NCI-H446 (cell line): ENCODE measurements at places on chromosomes 12 and 14.

DNA sequence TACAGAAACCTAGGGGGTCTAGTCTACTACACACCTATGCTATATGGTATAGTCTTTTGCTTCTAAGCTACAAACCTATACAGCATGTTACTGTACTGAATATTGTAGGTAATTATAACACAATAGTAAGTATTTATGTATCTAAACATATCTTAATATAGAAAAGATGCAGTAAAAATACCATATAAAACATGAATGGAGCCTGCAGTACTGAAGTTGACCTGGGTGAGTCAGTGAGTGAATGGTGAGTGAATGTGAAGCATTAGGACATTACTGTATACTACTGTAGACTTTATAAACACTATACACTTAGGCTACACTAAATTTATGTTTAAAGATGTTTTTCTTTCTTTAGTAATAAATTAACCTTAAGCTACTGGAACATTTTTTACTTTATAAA lies 13.1 kb upstream of the ABCD2 start:
- no peak for DNase-seq

DNA sequence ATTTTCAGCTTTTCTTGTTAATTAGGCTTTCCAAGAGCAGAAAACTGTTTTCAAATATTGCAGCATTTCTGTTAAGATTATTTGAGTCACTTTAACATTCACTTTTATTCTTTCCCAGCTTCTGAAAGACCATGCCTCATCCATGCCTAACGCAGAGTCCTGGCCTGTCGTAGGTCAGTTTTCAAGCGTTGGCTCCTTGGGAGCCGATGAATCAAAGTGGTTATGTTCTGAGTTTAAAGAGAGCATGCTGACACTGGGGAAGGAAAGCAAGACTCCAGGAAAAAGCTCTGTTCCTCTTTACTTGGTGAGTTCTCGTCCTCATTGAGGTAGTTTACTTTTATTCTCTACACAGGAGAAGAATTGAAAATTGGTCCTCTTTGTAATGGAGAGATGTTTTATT lies 33.1 kb downstream of the TDP1 start:
- DNase-seq, result no peak

DNA sequence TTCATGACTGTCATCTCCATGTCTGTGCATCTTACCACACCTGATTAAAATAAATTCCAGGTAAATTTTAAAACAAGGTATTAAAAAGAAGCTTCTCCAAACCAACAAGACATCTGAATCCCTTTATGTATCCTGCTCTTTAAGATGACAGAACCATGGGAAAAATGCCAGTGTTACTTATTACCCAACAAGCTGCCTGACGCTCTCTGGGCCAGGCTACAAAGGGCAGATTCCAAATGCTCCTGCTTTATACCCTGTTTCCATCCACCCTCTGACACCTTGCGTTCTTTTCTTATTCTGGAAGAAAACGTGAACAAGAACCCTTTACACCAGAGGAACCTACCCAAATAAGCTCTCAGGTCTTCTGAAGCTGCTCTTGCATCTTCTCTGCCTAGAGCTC lies 70.7 kb downstream of the SLC8A3 start:
- no peak for DNase-seq

DNA sequence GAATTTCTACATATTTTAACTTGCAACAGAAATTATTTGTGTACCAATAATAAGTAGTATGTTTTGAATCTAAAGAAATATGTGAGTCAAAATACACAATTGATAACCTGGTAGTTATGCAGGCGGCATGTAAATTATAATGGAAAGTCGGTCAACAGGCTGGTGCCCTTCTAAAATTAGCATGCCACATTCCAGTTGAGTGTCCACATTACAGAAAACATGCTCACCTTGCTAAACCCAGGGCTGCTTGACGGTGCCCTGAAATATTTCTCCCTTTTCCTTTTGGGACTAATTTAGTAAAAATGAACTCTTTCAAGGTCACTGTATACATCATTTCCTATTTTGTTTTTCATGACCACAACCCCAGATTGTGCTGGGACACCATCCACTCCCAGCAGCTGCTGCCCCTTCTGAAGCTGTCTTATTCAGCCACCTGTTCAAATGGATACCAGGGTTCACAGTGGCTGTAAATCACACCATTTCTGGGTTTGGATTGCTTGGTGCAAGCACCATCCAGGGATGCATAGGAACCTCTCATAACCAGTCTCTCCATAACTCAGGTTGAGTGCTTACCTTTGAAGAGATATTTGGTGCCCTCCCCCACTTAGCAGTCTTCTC lies 110.6 kb downstream of the ANO6 start:
- no peak for DNase-seq

DNA sequence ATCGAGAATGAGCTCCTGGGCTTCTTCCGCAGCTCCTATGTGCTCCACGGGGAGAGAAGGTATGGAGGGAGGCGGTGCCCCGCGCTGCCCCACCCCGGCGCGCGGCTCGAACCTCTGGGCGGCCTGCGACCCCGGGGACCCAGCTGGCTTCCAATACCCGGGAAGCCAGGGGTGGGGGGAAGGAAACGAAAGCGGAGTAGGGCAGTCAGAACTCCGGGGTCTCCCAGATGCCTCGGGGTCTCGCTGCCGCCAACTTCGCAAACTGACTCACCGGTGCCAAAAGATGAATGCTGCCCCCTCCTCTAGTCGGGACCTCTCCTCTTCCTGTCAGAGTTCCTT lies 1.3 kb downstream of the TRHDE start:
- DNase-seq, result no peak

- no peak for DNase-seq
Observed at GRCh38 chr14:99326041-99326710, 54.2 kb upstream of the BCL11B start.

DNA sequence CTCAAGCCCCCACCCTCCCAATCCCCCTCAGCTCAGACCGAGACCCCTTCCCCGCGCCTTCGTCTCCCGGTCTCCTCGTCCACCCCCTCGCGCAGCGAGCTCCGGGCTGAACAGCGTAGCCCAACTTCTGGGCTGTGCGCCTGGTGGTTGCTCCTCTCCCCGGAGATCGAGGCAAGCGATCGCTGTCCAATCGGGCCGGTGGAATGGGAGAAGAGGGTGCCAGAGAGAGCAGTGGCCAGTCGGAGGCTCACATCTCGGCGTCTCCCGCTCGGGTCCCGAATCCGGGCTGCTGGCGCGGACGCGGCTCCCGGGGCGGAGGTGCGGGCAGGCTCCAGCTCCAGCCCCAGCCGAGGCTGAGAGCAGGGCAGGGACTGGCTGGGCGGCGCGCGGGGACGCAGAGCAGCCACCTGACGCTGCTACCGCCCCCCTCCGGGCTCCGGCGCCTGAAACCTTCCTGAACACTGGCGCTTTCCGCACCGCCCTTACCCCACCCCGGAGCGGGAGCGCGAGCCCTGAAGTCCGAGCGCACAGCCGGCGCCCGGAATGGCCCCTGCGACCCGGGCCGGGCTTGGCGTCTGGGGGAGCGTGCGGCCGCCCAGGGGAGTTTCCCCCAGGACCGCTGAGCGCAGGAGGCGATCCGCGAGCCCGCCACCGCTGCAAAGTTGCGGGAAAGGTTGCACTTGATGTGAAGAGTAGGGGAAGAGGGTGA lies 508 bp upstream of the KCNH5 start:
- no peak for DNase-seq

DNA sequence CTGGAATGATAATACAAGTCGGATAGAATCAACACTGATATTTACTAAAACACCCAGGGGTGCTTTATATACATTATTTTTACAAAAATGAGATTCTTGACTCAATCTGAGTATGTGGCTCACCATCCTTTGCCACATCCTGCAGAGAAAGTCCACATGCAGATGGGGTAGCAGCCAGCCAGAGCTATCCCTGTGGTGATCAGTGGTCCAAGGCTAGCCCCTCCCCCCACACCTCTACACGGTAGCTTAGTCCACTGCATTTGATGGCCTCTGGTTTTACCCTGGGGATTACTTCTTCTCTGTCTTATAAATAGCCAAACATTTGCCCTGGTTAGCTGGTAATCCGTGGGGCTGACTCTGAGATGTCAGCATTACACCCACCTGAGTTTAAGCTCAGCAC lies 28.1 kb upstream of the TTC7B start:
- DNase-seq, result no peak

GRCh38 chr14:96027431-96028355 lies 11.5 kb upstream of the C14orf132 start:
- DNase-seq, result no peak

DNA sequence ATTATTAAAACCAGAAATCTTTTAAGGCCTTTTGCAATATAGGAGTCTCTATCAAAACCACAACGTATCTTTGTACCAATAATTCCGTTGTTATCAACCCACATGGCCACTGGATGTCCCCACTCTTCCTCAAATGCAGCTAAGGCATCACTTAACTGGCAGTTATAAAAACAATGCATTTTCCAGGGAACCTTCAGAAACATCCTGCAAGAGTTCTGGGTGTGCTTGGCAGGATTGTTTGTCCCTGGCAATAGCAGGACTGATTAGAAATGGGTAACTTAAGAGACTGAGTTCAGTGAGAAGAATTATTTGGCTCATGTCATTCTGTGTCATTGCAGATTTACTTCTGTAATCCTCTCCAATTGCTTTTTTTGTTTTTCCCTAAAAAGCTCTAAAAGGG lies 112.0 kb downstream of the SLC15A5 start:
- DNase-seq, result peak; percentile 32

GRCh38 chr12:2165927-2166326 lies 113.1 kb downstream of the CACNA1C start:
- DNase-seq, result no peak

- no peak for DNase-seq
Observed at GRCh38 chr14:78107166-78107565, 63.0 kb upstream of the NRXN3 start.

DNA sequence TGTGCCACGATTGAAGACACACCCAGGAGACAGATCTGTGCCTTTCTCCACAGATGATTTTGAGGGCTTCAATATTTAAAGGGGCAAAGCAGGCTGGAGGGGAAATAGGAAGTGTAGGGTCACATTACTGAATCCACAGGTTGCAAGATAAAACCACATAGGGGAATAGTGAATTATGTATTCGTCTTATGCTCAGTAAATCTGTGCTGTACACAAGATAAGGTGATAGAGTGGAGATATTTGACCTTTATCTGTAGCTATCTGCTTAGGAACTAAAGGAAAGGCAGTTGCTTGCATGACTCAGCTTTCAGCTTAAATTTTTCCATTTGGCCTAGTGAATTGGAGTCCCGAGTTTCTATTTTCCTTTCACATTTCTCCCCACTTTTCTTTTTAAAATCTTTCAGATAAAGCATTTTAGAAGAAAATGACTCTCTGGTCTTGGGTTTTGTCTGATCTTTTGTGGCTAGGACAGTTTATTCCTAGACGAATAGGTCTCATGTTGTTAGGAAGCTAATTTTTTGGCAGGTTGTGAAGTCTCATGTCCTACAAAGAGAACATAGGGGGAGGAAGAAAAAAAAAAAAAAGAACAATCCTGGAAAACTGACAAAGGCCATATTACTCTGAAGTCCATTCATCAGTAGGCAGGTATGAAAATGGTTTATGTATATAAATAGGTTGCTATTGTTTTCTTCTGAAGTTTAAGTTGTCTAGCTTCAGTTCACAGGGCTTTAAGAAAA lies 55.4 kb downstream of the FBXO33 start:
- DNase-seq, result no peak

DNA sequence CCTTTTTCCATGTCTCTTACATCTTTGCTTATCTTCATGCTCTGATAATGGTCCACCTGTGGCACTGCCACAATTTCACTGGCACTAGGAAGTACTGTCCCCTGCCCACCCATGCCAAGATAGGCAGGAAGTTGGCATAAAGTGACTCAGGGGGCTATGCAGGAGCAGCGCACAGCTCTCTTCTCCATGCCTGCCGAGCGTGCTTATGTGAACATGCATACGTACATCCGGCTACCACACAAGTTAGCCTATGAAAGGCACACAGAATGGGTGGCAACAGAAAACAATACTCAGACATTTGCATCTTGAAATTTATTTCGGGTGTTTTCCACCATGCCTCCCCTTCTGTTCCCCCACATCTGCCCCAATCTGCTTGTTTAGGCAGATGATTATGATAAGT lies 174.4 kb upstream of the GZMB start:
- DNase-seq, result no peak

DNA sequence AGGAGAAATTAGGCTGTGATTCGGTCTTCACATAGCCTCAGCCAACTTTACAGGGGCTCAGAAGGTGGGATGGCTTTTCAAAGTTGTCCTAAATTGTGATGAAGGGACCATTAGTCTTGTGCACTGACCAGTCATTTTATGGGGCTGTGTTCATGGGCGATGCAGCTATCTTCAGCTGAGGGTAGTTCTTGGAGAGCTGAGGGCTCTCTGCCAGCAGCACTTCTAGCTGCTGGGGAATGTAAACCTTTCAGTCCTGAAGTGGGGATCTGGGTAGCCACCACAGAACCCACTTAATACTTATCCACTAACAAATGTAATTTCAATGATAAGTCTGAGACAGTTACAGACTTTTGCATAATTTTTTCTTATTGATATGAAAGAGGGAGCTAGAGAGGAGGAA lies 270.6 kb downstream of the AEBP2 start:
- no peak for DNase-seq

DNA sequence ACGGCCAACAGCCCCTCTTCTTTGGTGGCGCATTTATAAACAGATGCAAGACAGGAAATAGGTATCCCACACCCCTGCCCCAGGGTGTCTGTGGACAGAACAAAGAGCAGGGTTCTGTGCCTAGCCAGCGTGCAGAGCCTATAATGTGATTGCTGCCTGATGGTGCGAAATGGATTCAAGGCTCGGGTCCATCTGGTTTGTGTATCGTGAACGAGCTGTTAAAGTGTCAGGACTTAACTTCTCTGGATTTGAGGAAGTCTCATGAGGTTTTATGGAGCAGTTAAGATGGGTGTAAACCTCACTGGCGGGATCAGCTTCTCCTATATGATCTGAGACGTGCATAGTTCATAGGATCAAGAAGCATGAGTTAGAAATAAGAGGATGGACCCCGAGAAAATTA lies 388.7 kb upstream of the TBX3 start:
- DNase-seq, result no peak

- no peak for DNase-seq
Observed at GRCh38 chr14:73153272-73153671, 17.0 kb downstream of the PSEN1 start.

GRCh38 chr12:47114481-47114892 lies 34.7 kb upstream of the AMIGO2 start:
- no peak for DNase-seq

DNA sequence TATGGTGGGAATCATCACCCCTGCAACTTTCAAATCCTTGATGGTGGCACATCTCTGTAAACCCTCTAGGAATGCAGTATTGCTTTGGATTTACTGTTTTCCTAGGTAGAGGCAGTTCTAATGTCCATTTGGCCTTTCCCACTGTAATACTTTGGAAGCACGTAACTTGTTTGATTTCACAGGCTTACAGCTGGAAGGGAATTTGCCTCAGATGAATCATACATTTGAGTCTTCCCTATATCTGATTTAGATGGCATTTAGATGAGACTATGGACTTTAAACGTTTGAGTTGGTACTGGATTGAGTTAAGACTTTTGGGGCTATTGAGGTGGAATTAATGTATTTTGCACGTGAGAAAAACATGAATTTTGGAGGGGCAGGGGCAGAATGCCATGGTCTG lies 35.9 kb downstream of the DAAM1 start:
- DNase-seq, result no peak
